Activated CD8-positive, alpha-beta memory T cell treated with anti-CD3 and anti-CD28 coated beads for 48 hours (primary cell): ENCODE measurements at places on chromosomes 1 and 21.

GRCh38 chr21:25329227-25329825 lies 278.0 kb downstream of the MRPL39 start:
- no peak for DNase-seq

DNA sequence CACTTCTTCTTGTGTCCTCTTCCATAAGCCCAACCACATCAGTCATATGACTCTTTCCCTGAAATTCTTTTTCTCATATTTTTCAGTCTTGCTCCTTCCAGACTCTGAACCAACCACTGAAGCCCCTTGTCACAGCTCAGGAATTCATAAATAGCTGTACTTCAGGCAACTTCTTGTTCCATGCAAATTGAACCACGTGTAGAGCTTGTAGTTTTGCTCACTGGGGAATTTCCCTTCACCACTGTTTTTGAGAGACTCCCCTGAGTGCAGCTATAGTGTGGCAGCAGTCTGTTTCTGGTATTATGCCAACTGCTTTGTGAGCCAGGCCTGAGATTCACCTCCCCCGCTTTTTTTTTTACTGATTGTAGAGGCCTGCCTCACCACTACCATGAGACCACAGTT lies 150.3 kb upstream of the SPAG17 start:
- DNase-seq: no peak

- no peak for DNase-seq
Measured at GRCh38 chr1:171740987-171741871, 636 bp downstream of the VAMP4 start.

DNA sequence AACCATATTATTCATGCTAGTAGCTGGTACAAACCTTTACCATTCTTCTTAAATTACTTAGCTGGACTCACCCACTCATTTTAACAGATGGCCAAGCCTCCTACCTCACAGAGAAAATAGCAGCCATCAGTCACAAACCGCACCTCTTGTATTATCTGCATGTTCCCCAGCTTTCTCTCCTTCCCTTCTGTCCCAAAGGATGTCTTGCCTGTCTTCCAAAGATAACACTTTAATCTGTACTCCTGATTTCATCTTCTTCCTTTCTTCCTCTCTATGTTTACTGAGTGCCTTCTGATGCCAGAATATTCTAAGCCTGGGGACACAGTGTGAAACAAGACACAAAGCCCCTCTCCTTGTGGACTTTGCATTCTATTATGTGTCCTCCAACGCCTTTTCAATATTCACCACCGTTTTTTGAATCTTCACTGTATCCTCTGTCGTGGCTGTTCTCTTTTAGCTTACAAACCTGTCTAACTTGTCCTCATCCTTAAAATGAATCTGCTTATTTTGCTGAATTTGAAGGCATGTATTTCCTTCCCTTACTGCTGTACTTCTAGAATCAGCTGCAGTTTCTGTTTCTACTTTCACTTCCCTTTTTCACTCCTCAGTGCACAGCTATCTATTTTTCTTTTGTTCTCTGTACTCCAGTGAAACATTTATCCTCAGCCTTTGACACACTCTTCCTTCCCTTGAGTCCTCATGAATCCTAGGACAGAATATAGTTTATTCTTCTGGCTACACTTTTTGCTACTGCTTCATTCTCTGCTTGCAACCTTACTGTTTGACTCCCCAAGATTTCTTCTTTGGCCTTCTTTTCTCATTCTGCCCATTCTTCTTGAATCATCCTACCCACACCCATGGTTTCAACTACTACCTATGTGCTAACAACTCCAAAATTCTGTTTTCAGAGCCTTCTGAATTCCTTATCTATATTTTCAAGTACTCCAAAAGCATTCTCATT lies 216.9 kb upstream of the SAMSN1 start:
- DNase-seq: no peak

DNA sequence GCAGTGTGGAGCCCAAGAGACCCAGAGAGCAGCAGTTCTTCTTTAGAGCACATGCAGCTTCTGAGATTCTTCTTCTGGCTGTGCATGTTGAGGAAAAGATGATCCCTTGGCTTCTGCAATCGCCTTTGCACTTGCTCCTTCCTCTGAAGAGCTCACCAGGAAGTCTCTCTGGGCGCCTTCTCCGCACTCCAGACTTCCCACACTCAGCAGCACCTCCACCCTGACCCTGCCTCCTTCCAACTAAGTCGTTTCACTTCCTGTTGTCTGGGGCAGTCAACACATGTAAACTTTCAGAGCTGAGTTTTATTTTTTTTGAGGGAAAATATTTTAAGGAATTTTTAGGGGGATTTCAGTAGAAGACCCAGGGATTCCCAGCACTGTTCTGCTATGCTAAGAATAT lies 73.4 kb upstream of the F3 start:
- DNase-seq: no peak

- no peak for DNase-seq
Measured at GRCh38 chr1:156804572-156805243, 11.9 kb downstream of the SH2D2A start.

- no peak for DNase-seq
Measured at GRCh38 chr1:211574705-211575104, 4.3 kb downstream of the SLC30A1 start.

DNA sequence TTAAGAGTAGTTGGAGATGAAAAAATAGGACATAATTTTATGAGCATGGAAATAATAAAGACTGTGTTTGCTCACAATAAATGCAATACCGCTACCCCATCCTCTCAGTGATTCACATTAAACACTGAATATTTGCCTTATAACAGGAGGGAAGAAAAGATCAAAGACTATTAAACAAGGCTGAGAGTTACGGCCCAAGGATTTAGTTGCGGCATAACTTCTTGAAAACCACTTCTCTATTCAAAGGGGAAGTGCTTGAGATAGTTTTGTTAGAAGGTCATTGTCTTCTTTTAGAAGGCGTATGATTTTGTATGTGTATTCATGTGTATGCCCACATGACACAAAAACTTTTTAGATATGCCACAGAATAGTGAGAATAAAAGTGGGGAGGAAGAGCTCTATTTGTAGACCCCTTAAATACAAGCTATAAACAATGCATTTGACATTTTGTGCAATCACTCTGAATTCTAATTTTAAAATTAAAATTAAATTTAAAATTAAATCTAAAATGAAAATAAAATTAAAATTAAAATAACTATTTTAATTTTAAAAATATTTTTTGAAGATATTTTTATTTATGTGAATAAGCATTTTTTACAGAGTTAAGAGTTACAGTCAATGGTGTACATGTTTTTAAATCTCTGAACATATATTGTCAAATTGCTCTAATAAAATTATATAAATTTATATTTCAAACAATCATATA lies 986.6 kb upstream of the ADAMTS5 start:
- no peak for DNase-seq

- DNase-seq: no peak
Measured at GRCh38 chr1:184340984-184341383, 45.8 kb upstream of the C1orf21 start.

GRCh38 chr1:172867216-172867818 lies 183.4 kb downstream of the TNFSF18 start:
- no peak for DNase-seq

- peak; percentile 42 for DNase-seq
Measured at GRCh38 chr1:109655615-109656519, at the start of gene GSTM4. TSS of gene GSTM4 (plus strand) at chr1:109656099. CDS start at chr1:109656390, 291 bp downstream.

DNA sequence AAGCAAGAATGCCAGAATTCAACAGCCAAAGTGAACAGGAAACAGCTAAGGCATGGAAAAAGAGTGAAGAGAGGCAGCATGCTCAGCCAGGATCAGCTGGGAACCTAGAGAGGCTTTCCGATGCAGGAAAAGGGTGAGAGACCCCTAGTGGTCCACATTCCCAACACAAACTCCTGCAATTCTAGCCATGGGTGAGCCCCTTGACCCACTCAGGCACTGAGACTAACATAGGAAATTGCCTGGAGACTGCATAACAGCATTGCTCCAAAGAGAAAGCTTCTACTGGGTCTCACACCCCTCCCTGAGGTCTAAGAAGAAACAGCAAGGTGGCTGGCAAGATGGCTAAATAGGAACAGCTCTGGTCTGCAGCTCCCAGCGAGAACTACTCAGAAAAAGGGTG lies 123.2 kb downstream of the LHX8 start:
- DNase-seq: no peak

- no peak for DNase-seq
Measured at GRCh38 chr1:53305650-53306049, 22.2 kb downstream of the LRP8 start.

DNA sequence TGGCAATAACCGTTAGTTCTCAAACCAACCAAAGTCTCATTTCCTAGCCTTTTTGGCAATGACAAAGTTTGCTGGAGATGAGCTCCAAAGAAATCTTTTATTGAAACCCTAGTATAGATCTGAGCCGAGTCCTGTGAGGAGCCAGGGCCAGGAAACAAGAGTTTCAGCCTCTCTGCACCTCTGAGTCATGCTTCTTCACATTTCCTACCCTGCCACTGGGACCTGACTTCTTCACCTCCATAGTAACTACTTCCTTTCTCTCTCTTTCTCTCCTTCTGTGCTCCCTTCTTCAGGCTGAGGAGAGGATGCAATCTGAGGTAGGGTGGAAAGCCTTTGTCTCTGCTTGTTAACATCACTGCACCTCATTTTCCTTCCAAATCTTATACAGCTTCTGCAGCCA lies 38.7 kb upstream of the IPO9 start:
- DNase-seq: no peak

DNA sequence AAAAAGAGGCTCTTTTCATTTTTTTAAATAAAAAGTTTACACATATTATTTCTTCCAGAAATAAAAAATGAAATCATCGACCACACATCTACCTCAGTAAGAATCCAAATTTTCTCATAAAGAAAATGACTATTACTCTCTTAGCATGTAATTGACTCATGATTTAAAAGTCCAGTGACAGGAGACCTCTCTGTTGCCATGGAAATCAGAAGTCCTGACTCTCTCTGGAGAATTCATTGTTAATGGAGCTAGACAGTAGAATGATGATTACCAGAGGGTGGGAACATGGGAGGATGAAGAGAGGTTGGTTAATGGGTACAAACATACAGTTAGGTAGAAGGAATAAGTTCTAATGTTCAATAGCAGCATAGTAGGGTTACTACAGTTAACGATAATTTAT lies 5.0 kb upstream of the CLCA4 start:
- no peak for DNase-seq

GRCh38 chr1:119535381-119535780 lies 28.4 kb downstream of the HSD3B1 start:
- no peak for DNase-seq

- no peak for DNase-seq
Measured at GRCh38 chr1:77632216-77632615, 50.2 kb downstream of the ZZZ3 start.

- no peak for DNase-seq
Measured at GRCh38 chr21:38083535-38083934, 167.3 kb upstream of the KCNJ6 start.

DNA sequence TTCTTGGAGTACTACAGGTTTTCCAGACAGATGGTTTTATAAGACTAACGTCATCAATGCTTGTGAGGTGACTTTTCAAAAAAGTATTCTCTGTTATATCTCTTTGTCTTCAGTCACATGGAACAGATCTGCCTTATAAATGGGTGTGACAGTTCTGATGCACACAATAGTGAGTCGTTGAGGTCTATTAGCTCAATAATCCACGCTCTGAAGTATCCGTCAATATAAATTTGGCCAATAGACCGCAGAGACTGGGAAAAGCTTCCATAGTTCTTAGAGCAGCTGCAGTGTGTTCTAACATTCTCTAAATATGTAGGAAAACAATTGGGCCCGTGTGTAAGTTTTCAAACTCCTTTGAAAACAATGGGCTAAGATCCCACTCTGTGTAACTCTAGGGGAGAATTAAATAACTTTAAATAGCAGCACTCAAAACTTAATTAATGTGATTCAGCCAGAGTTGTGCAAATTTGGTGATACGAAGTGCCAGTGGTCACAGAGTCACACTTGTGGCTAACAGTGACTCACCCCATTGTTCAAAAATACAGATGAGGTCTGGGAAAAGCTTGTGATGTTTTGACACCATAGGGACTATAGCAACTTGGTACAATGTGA lies 316.0 kb downstream of the LMO4 start:
- DNase-seq: no peak

GRCh38 chr1:162218546-162218945 lies 149.1 kb downstream of the NOS1AP start:
- DNase-seq: no peak

- no peak for DNase-seq
Measured at GRCh38 chr1:228999446-229000170, 264.3 kb downstream of the RHOU start.

DNA sequence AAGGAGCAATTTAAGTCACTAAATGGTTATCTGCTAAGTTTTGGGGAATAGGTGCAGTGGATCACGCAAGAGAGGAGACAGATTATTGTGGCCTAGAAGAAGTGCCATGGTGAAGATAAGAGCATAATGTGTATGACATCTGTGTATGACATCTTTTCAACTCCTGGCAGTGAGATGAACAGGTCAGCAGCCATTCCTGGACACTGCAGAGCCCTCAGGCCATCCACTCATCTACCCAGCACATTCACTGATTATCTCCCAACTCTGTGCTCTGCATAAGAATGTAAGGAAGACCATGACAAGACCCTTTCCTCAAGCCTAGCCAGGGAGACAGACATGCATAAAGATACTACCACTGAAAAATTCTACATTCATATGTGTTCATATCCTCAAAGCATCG lies 73.7 kb downstream of the DDR2 start:
- no peak for DNase-seq

GRCh38 chr1:159089184-159089791 lies 12.7 kb upstream of the AIM2 start:
- DNase-seq: no peak

DNA sequence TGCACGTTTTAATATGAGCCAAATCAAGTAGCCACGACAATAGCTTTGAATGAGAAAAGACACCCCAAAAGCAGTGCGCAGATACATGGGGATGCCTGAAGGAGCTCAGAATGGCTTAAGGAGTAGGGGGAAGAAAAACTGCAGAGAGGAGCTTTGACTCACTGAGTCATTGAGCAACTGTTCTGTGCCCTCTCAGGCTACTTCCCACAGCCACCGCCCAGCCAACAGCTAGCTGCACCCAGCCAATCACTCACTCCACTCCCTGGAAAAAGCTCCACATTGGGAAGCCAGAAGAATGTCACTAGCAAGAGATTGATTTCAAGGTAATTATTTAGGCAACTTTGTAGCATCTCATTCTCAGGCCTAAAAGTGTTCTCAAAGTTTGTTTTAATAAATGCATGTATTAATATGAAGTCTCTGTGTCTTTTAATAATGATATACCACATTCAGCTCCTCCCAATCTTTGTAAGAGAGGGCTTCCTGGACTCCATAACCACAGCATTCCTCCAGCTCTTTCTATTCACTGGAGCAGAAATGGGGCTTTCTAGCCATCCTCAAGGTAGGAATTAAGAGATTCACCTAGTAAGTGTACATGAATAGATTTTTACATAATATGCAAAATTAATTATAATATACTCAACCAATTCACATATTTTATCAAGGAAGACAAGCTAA lies 16.8 kb downstream of the DUSP10 start:
- DNase-seq: no peak

GRCh38 chr1:42138586-42138985 lies 14.6 kb upstream of the GUCA2B start:
- no peak for DNase-seq
